ENCODE measurements at places on chromosomes 12 and 14.

DNA sequence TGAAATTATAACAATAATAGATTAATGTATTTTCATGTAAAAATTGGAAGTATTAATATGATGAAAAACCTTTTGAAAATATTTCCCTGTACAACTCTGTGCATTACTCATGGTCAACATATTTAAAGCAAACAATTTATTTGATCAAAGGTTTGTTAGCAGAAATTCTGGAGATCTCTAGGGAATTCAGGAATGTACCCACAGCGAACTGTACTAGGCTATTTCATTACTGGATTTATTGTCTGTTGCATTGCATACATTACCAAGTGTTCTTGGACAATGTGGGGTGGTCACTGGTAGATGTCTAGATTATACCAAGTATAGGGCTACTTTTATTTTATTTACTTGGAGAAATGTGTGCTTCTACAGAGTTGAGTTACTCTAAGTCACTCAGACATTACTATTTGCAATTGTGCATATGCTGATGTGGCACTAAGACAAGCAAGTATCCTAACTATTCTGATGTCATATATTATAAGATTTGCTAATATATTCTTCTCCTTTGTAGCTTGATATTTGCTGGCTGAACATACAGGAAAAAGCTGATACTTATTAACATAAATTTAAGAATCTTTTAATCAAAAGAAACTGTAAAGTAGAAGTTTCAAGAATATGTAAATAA is 323.3 kb downstream of the CCER1 start:
- no peak for DNase-seq

DNA sequence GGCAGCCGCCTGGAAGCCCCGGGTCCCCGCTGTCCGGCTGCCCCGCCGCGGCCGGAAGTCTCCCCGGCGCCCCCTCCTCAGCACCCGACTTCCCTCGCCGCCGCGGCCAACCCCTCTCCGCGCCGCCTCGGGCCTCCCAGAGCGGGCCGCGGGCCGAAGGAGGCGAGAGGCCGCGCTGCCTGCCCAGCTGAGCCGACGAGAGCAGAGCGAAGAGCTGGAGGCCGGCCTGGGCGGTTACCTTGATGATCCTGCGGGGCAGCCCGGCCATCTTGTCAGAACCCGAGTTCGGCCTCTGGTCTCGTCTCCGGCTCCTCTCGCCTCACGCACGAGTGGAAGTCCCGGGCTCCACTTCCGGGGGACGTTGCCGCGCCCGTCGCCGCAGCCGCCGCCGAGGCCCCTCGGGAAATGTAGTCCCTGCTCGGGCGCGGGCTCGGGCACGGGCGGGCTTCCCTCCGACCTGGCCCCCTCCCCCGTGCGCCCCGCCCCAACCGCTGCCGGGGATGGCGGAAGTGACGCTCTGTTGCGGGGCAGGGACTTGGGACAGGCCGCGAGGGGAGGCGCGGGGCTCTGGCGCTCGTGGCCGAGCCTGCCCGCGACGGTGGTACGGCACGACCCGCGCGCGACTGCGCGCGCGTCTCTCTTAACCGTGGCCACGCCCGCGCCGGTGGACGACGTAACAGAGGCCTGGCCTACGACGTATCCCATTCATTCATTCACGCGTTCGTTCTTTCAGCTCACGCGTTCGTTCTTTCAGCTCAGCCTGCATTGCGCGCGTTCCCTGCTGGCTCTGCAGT is at the start of gene UBE2N:
UBE2N (minus strand) TSS at position 331 of the 794 bp plus-strand sequence; CDS start at position 268, 63 bp downstream.
- peak; percentile 73 for DNase-seq

DNA sequence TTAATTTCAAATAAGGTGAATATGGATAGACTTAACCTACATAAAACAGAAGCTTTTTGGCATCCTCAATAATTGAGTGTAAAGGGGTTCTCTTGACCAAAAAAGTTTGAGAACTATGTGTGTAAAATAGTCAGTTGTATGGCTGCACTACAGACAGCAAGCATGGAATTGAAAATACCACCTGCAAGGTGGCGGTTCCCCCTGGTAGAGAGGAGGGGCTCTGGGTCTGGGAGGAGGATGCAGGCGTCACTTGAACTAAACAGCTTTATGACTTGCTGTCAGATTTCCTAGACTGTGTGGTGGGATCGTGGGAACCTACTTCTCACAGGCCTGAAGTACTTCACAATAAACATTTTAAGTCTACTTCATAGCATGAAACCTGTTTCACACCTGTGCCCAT is 6.3 kb downstream of the EVL start:
- no peak for DNase-seq

DNA sequence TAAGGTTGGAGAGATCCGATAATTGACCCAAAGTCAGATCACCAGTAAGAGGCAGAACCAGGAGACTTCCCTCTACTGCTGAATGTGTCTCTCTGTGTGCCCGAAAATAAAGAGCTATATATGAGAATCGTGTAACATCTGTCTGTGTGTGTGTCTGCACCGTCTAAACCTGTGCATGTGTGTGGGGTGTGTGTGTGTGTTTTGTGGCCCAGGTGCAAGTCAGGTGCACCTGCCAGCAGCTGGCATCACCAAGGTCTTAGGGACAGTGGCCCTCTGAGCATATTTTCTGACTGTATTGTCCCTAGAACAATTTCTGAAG is 24.7 kb upstream of the KRT78 start:
- DNase-seq: no peak

DNA sequence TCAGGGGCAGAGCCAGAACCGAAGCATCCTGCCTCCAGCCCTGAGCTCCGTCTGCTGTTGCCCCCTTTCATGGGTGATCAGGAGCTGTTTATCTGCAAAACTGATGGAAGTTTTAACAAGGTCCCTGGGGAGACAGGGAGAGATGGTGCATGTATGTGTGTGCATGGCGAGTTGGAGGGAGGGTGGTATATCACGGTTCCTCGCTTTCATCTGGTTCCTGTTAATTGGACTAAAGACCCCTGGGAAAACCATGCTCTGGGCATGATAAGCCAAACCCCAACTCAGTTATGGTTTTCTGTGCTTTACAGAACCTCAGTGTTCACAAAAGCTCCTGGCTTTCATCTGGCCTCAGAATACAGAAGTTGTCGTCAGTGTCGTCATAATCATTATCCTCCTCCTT is 133.6 kb downstream of the KSR2 start:
- DNase-seq: no peak

DNA sequence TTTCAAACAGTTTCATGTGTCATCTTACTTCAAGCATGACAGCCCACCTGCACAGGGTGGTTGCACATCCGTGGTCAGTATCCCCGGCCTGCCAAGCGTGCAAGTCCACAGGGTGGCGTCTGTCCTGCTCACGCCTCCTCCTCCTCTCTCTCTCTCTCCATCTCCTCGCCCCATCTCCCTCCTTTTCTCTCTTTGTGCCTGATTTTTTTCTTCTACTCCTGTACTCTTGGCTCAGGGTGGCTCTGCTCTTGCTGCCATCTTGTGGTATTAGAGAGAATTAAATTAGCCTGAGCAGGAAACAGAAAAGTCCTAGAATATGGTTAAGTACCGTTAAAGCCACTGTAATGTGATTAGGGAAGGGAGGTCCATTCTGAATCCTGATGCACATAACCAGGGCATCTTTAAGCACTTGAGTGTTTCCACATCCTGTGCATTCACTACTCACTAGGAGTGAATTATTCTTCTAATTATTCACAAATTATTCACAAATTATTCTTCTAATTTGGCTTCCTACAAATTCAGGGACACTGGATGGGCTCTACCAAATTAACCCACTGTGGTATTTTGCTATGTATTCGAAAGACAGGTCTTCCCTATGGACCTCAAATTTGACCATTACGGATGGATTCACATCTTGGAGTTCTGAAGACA is 25.5 kb upstream of the DTX1 start:
- DNase-seq: peak; percentile 44

DNA sequence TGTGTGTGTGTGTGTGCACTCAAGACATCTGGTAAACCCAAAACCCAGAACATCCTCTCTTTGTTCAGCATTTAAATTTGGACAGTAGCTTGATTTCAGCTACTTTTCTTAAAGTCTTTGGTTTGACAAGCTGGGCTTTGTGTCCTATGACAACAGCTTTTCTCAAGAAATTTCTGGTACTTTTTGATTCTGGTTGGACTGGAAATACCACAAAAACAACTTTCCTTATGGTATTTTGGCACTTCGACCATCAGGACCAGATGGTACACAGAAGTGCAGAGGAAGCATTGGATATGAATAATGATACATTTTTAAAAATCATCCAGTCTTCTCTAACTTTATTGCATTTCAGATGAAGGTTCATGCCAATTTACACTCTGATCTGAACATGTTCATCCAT is 286.6 kb upstream of the FLRT2 start:
- DNase-seq: no peak

DNA sequence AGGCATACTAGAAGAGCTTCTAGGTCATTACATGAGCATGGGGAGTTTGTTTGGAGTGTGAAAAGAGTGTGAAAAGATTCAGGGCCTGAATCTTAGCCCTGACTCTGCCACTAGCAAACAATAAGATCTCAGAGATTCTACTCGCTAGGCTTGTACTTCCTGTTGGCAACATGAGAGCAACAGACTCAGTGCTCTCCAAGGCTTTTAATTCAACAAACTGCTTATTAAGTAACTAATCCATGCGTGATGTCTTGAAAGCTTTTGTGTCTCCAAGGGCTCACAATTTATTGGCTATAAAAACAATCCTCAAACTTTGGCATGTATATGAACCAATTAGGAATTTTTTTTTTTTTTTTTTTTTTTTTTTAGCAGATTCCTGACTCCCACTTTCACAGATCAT is 105.1 kb downstream of the STXBP6 start:
- no peak for DNase-seq

DNA sequence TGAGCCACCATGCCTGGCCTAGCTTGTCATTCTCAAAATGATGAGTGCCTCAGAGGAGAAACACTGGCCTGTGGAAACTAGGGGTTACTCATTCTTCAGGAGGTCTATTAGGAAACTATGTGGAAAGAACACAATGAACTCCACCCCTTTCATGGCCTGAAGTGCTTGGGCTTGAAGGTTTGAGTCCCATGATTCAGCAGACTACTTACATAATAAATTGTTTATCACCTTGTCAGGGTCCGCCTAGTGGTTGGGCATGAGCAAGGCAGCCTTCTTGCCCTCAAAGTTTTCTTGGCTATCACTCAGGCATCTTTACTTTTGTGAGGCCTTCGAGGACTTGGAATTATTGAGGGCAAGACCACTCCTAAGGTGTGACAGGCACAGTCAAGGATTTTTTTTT is 251.2 kb downstream of the ACSS3 start:
- no peak for DNase-seq

- no peak for DNase-seq
These were observed 451.3 kb upstream of the USP15 start for GRCh38 chr12:61808856-61809255.

- no peak for DNase-seq
These were observed 23.4 kb downstream of the PLEKHG3 start for GRCh38 chr14:64727551-64728071.

GRCh38 chr12:131283191-131283861 is 329.6 kb downstream of the ADGRD1 start:
- no peak for DNase-seq

- no peak for DNase-seq
These were observed 34.0 kb upstream of the ETV6 start for GRCh38 chr12:11615481-11615880.

DNA sequence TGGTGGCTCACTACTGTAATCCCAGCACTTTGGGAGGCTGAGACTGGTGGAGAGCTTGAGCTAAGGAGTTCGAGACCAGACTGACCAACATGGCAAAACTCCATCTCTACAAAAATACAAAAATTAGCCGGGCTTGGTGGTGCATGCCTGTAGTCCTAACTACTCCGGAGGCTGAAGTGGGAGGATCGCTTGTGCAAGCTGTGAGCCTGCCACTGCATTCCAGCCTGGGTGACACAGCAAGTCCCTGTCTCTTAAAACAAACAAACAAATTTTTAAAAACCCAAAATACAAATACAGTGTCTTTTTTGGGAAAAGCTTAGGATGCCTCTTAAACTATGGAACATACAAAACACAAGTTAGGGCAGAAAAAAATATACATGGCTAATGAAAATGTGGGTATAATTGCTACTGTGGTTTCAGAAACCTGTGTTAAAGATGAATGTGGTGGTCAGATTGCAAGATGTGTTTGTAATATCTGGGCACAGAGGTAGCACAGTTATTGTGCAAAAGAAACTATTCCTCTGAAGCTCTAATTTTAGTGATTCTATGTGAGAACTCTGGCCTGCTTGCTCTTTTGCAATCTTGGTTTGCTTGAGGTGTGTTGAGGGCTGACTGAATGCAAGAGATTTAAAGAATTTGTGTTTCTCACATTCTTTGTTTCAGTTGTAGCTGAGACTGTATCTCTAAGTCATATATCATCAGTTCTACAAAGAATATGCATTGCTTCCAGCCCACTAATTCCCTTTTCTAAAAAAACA is 3.9 kb upstream of the HSPA2 start:
- DNase-seq: no peak

DNA sequence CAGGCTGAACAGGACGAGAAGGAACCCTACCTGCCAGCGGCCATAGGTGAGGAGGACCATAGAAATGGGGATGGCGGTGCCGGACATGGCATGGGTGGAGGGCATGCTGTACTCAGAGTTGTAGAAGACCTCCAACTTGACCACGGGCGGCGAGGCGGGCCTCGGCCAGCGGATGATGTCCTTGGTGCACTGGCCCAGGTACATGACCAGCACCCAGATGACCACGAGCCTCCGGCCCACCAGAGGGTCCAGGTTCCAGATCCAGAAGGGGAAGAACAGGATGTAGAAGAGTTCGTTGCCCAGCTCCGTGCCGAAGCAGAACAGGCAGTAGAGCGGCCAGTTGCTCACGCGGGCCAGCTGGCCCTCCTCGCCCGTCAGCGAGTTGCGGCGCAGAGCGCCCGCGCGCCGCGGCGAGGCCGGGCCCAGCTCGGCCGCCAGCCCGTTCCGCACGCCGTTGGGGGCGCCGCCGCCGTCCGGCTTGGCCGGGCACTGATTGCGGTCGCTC is 582 bp downstream of the SGPP1 start:
- DNase-seq: no peak

DNA sequence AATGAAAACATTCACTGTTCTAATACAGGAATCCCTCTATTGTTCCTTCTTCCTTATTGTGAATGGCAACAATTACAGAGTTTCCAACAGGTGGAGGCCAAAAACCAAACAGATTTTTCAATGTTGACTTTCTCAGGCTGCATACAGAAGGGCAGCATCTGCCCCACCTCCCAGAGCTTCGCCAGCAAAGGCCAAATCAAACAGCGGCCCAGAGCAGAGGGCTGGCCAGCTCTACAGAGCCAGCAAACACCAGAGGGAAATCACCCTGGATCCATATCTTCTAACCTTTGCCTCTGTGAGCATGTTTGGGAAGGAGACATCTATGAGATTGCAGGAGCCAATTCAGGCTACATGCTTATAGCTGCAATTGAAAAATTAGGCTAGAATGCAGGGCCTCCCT is 4.4 kb upstream of the CRACR2A start:
- no peak for DNase-seq

- no peak for DNase-seq
These were observed 75.9 kb downstream of the TTLL5 start for GRCh38 chr14:75736845-75737485.

- no peak for DNase-seq
These were observed 8.0 kb upstream of the MYH7 start for GRCh38 chr14:23443411-23443812.

Data from GM19239 (cell line).